ENCODE measurements at places on chromosomes 16 and 17.

DNA sequence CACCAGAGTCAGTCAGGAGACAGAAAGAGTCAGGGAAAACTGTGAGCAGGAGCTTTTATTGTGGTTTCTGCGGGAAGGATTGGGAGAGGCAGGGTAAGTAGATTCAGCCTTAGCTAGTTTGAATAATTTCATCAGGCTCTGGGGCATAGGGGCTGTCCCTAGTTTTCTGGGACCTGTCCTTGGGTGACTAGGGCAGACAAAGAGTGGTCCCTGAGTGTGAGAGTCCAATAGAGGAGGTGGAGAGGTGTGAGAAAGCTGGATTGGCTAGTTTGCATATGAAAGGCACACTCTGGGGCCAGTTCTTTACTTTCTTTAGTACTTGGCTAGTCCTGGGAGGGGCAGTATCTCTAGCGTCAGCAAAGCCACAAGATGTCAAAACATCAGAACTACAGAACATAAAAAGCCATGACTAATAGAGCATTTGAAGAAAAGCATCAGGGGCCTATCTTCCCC is 255.6 kb downstream of the HS3ST3A1 start:
- DNase-seq = no peak

DNA sequence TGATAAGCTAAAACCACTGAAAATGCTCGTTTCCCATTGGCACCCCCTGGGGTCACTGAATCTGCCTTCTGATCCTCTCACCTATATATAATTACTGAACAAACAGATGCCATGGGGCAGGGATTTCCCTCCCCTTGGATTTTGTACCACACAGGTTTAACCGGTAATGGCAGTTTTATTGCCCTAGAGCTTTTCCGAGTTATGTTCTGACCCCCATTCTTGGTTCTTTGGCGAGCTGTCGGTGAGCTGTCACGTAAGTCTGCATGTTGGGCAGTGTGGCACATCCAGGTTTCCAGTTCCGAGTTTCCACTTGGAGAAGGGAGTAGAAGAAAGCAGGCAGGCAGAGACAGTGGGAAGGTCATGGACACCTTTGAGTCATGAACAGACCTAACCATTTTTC is 7.1 kb downstream of the TMEM97 start:
- DNase-seq = no peak

DNA sequence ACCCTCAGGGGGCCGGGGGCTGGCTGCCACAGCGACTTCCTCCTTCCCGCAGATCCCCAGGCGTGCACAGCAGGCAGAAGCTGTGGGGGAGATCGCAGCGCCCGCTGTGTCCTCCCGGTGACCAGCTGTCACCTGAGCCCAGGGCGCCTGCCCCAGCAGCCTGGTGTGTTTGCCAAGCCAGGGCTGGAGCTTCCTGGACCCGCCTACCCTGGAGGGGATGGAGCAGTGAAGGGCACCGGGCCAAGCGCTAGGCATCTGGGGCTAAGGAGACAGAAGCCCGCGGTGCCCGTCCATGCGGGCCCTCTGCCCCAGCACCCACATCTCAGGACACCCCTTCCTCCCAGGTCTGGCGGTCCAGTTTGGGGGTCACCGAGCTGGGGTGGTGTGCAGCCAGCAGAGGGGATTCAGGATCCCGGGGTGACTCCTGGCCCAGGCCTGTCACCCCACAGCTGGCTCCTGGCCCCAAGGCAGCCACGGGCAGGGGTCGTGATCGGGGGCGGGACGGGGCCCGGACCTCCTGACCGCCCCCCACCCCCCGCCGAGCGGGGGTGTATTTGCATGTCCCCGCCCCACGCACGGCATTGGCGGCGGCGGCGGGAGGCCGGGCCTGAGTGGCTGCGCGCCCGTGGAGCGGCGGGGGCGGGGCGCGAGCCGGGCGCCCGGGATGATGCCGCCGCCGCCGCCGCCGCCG is at the start of gene RAB26:
Gene RAB26, plus strand, starts transcription at position 645 of the 691 bp plus-strand sequence. CDS start 159 bp downstream, outside the sequence.
- DNase-seq = no peak

DNA sequence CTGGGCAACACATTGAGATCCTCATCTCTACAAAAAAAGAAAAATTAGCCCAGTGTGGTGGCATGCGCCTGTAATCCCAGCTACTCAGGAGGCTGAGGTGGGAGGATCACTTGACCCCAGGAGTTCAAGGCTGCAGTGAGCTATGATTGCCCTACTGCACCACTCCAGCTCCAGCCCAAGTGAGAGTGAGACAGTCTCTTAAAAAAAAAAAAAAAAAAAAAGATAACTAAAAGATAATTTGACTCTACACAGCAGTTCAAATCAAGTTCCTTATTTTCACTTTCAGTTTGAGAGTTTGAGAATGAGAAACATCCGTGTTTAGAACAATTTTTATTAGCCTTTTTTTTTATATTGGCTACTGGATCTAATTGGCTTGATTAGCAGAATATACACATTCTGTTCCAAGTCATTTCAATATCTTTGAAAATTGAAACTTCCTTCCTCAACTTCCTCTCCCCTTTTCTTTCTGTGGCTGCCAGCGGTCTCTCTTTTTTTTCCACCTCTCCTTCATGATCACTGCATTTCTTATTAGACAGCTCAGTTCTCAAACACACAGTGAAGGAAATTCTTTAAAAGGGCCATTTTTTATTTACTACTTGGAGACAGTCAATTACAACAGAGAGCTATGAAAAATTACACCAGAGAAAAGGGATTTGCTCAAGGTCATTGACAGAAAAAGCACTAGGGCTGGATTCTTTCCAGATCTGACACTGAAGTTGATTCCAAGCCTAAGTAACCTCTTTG is 4.5 kb upstream of the ACSF2 start:
- DNase-seq = no peak

DNA sequence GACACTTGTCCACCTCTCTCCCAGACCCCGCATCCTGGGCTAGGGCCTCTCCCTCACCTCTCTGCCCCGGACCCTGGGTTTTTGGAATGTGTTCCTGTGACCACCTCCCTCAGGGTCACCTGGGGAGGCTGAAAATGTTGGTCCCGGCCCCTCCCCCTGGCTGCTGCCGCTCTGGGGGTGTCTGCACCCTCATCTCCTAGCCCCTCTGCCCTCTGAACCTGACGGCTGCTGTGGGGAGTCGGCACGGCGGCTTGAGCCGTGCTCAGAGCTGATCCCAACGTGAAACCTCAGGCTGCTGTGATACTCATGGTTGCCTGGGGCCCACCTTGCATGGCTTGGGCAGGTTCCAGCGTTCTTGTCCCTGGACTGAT is 42.8 kb downstream of the ADCY7 start:
- DNase-seq = no peak

DNA sequence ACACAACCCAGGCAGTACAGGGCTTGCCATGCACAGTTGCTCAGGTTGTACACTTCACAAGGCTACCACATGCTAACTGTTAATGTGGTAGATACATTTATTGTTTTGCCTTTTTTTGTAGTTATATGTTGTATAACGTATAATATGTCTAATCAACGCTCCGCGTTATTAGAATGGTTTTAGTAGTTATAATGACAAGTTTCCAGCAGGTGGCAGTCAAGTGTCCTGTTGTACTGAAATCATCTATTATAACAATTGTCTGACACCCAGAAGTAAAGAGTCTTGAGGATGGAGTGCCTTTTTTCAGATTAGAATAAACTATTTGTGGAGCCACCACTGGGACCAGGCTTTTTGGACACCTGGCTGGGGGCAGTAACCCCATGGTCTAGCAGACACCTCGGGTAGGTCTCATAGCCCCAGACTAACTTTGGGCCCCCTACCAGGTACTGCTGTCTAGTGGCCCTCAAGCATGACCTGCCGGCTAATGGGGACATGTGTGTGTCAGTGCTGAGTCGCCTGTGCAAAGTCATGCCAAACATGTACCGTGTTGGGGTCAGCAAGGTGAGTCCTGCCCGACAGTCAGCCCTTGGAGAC is 32.8 kb downstream of the MYO15A start:
- no peak for DNase-seq

DNA sequence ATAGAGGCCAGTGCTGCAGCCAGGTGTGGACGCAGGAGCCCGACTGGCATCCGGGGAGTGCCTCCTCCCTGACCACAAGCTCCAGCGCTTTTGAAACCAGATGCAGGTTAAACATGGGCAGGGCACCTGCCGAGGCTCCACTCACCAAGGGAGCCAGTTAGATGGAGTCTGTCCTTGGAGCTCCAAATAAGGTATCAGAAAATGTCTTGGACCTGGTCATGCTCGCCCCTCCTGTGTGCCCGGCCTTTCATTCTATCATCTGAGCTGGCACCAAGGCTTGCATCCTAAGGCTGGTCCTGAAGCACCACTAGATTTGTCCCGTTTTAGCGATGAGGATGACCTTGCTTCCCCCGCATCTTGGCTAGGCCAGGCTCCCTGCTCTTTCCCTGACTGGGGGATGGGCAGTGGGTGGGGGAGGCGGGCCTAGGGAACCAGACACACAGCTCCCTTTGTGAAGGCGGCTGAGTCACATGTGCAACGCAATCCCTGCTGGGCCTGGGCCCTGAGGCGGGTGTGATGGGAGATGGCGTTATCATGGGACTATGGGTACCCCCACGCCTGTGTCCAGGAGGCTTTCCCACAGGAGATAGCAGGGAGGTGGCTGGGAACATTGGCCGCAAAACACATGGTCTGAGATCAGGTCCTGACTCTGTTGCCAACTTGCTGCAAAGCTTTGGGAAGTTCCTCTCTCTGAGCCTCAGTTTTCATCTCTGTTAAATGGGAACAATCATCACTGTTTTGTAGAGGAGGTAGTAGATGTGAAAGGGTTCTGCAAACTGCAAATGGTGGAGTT is 5.0 kb upstream of the ADGRG1 start:
- no peak for DNase-seq

DNA sequence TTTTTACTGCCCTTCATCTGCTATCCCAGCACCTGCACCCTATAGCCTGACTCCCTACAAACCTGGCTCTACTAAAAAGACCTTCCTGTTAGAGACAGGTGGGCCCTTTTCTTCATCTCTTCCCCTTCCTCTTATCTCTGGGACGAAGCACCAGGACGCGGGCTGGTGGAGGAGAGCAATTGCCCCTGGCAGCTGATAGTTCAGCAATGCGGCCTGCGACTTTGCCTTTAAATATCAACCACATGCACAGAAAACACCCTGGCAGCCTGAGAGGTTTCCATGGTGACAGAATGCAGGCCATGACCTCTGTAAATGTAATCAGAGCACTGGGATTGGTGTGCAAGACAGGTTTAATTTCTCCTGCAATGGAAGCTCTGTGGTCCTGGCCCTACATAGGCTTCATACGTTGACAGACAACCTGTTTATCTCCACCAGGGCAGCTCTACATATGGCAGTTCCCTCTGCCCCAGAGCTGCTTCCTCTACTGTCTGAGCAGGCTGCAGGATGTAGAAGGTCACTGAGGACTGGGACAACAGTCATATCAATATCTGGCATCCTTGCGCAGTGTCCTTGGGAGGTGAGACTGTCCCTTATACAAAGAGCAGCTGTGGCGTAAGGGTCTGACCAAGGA is 10.0 kb upstream of the SKAP1 start:
- DNase-seq = no peak
